Activated T-helper 1 cell treated with anti-CD3 and anti-CD28 coated beads, Interleukin-12 subunit alpha, Interleukin-12 subunit beta, Interleukin-2, Interleukin-4 antibody, amounts not matched to agents 30 ng/mL and 10 ng/mL and 1 ng/mL, durations not matched to agents 14 hours and 24 hours and 36 hours (primary cell): ENCODE measurements at places on chromosomes 5 and 9. TPM values are rescaled to one million over a fixed set of nuclear protein-coding genes. Genes with fewer than 3 reads are reported as not detected.
A peak's percentile ranks its signal among the peaks of the same experiment; 100 is the strongest.

DNA sequence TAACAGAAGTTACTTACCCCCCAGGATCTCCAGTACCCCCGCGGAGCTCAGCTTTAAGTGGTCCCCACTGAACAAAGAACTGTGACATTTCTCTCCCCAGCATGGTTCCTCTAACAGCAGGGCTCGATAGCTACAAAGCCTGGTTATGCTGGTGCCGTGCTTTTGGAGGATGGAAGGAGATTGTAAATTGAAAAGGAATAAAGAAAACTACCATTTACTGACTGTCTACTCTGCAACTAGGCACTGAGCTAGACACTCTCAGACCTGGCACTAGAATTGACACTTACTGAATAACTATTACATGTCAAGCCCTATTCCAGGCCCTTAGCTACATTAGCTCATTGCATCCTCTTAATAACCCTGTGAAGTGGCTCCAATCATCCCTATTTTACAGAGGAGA lies 145.3 kb downstream of the TTLL11 start:
- no peaks in the 10 kb centered on the region for H3K4me1 ChIP-seq
- peaks cover 5% of the 10 kb centered on the region for H3K27me3 ChIP-seq
- H3K27ac ChIP-seq: no peak overlapping the region
- no peaks in the 10 kb centered on the region for H3K36me3 ChIP-seq
- no peak overlapping the region for H3K4me3 ChIP-seq
- DNase-seq: no peak

MARCOL gene
- total RNA-seq: not detected in 2 replicates

ENG gene
- 32.2 and 33.0 TPM in 2 replicates for total RNA-seq

DNA sequence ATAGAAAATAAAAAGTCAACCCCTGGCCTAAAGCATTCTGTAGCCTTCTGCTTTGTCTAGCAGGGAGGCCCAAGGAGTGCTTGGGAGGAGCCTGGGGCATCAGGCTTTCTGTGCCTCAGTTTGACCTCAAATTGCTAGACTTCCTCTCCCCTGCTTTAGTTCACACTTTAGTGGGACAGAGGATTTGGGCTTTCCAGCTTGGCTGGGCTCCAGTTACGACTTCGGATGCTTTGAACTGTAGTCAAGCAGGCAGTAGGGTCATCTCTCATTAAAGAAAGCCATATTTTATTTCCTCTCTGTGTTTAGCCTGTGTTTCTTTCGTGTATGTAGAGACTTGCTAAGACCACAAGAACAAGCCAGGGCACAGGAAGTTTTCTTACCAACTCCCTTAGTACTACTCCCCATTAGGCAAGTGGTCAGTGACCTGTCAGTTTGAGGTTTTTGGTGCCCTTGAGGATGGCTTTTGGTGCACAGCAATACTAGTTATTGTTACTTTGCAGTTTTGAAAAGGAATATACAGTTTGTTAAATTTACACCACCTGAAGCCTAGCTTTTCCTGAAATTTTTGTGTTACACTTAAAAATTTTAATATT lies 334.7 kb downstream of the NDUFS4 start:
- H3K4me1 ChIP-seq: no peaks in the 10 kb centered on the region
- no peaks in the 10 kb centered on the region for H3K27me3 ChIP-seq
- H3K36me3 ChIP-seq: no peaks in the 10 kb centered on the region
- H3K27ac ChIP-seq: no peak overlapping the region

GRCh38 chr5:136066661-136067271 lies 38.0 kb downstream of the TGFBI start:
- no peaks in the 10 kb centered on the region for H3K36me3 ChIP-seq
- no peak for DNase-seq
- no peak overlapping the region for H3K27ac ChIP-seq
- H3K4me3 ChIP-seq: no peak overlapping the region
- no peaks in the 10 kb centered on the region for H3K4me1 ChIP-seq

- H3K27me3 ChIP-seq: peaks cover 43% of the 10 kb centered on the region
- H3K27ac ChIP-seq: no peak overlapping the region
- peaks cover 3% of the 10 kb centered on the region for H3K36me3 ChIP-seq
- no peak for DNase-seq
- peak overlapping the region; percentile 71 for H3K4me3 ChIP-seq
Measured at GRCh38 chr9:121268598-121268850, 562 bp downstream of the GSN start.

DNA sequence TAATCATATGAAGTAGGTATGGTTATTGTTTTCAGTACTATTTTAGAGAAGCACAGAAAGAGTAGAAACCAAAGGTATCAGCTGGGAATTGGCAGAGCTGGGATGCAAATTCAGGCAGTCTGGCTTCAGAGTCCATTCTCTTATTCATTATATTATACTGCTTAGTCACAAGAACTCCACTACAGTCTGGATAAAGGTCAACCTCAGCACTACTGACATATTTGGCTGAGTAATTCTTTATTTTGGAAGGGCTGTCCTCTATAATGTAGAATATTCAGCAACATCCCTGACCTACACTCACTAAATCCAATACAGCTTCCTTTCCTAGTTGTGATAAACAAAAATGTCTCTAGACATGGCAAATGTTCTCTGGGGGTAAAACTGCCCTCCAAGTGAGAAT lies 37.6 kb downstream of the PTGER4 start:
- H3K27me3 ChIP-seq: no peaks in the 10 kb centered on the region
- peaks cover 10% of the 10 kb centered on the region for H3K4me1 ChIP-seq
- H3K4me3 ChIP-seq: no peak overlapping the region
- H3K27ac ChIP-seq: no peak overlapping the region
- DNase-seq: no peak

DNA sequence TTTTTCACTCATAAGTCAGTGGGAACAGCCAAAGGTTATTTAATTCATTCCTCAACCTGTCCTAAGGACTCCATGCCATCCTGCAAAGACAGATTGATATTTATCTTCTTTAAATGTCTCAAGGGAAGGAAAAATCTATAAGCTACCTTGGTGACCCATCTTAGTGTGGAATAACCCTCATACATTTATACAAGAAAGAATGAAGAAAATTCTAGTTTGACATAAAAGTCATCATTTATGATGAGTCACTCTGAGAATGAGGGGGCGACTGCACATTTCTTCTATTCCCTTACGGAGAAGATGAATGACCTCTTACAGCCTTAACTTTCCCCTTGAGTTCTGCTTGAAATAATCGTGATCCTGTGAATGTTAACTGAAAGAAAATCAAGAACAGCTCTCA lies 26.8 kb upstream of the NUDT12 start:
- no peak overlapping the region for H3K27ac ChIP-seq
- peaks cover 2% of the 10 kb centered on the region for H3K27me3 ChIP-seq
- no peak overlapping the region for H3K4me3 ChIP-seq
- no peak for DNase-seq
- H3K36me3 ChIP-seq: no peaks in the 10 kb centered on the region

DNA sequence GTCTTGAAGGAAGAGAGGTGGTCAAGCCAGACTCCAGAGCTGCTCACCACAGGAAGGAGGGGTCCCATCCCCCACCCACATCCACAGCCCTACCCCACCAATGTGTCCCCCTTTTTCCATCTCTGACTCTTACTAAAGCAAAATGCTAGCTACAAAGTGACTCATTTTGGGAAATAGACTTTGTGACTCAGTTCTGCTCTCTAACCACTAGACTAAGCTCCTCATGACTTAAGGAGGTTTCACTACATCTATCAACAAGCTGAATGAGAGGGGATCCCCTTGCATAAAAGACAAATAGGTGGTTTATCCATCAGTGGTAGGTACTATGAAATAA lies 35.1 kb upstream of the ADRB2 start:
- no peaks in the 10 kb centered on the region for H3K36me3 ChIP-seq
- H3K4me1 ChIP-seq: peaks cover 31% of the 10 kb centered on the region
- no peak overlapping the region for H3K4me3 ChIP-seq
- no peak for DNase-seq

HEMGN gene
- 0.24 and 0.31 TPM in 2 replicates for total RNA-seq

DNA sequence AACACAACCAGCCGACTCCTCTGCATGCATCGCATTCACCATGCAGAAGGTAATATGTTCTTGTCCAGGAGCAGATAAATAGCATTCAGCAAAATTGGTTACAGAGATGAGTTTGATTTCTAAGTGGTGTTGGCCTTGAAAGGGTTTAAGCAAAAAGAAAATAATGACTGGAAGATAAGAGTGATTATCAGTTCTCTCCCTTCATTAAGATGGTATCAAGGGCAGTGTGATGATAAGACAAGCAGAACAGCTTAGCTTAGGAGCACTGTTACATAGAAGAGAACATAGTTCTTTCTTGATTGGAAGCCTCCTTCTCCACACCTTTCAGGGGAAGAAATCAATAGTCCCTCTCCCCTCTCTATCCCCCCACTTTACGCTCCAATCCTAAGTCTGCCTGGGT lies 121.5 kb downstream of the GALNT10 start:
- peaks cover 39% of the 10 kb centered on the region for H3K4me1 ChIP-seq
- peaks cover 16% of the 10 kb centered on the region for H3K36me3 ChIP-seq
- no peak overlapping the region for H3K27ac ChIP-seq
- no peak for DNase-seq
- no peak overlapping the region for H3K4me3 ChIP-seq
- H3K27me3 ChIP-seq: no peaks in the 10 kb centered on the region

DNA sequence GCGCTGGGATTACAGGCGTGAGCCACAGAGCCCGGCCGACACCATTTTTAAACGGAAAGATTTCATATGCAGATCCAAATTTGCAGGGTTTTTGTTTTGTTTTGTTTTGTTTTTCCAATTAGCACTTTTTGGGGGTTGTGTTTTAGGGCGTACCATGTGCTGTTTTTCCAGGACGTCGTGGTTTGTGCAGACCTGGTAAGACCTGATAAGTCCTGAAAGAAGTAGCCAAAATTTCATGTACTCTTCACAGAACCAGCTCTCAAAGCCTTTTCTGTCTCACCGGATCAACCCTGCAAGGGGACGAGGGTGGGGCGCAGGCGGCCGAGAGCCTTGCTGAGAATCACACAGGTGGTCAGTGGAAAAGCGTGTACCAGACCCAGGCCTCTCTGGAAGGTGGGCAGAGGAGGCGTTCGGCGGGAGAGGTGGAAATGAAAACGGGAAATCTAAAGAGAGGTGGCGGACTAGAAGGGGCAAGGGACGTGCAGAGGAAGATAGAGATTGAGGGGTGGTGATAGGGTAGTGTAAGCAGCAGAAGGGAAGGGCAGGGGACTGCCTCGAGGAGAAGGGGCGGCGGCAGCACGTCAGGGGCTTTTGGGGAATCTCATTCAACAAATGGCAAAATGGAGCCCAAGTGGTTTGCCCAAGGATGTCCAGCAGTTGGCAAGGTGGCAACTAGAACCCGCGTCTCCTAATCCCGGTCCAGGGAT lies 1.1 kb upstream of the FAF2 start:
- H3K4me1 ChIP-seq: peaks cover 34% of the 10 kb centered on the region
- DNase-seq: peak; percentile 5
- peaks cover 8% of the 10 kb centered on the region for H3K27me3 ChIP-seq
- peak overlapping the region; percentile 96 for H3K27ac ChIP-seq

DNA sequence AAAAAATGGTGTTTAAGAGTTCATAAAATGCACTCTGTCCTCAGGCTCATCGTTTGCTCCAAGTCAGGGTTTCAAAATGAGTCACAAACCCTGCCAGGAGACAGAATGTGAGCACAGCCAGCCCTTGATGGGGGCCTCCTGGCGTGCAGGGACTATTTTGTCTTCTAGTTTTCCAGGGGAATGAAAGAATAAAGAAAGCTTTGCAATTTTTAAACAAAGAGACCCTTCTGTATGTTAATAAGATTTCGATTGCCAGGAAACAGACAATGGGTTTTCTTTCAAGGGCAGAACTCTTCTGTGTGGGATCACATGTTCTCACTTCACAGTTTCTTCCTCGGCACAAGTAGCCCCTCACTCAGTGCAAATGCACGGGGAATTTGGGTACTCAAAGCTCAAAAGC lies 121.4 kb upstream of the C6 start:
- H3K36me3 ChIP-seq: no peaks in the 10 kb centered on the region
- H3K27ac ChIP-seq: no peak overlapping the region
- H3K4me1 ChIP-seq: no peaks in the 10 kb centered on the region
- H3K4me3 ChIP-seq: no peak overlapping the region

ZCCHC10 gene
- 37.6 and 41.7 TPM in 2 replicates for total RNA-seq

DNA sequence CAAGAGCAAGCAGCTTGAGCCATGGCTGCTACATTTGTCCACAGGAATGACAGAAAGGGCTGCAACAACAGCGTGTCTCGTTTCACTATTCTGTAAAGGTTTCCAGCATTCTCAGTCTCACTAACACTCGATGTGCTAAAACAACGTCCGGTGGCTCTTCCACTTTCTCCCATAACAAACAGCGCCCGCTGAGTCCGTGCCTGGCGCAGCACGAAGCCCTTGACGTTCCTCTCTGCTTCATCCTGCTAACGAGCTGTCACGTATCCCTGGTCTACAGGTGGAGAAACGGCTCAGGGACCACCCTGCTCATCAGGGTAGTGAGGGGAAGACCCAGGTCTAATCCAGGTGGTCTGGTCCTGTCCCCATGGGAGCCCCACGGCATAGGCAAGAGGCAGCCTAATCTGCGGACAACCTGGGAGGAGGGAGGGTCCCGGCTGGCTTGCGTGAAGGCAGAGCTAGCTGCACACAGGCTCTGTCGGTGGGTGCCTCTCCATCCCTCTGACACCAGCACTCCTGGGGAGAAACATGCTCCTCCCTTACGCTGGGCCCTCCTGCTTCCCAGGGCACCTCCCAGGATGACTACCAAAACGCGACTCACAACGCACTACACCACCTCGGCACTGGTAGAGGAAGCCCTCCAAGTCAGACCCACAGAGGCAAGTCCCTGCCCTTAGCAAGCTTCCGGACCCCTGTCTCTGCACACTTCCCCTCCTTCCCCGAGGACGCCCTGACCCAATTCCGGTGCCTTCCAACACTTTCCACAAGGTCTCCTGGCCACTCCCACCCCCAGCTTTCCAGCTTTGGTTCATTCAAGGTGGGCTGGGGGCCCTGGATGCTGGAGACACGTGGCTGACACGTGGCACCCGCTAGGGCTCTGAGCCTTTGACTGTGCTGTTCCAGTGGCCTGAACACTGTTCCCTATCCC lies 43.3 kb downstream of the VAV2 start:
- H3K4me3 ChIP-seq: no peak overlapping the region
- H3K27me3 ChIP-seq: no peaks in the 10 kb centered on the region
- H3K36me3 ChIP-seq: no peaks in the 10 kb centered on the region

TMOD1 gene
- total RNA-seq: 0.81 and 0.86 TPM in 2 replicates

DNA sequence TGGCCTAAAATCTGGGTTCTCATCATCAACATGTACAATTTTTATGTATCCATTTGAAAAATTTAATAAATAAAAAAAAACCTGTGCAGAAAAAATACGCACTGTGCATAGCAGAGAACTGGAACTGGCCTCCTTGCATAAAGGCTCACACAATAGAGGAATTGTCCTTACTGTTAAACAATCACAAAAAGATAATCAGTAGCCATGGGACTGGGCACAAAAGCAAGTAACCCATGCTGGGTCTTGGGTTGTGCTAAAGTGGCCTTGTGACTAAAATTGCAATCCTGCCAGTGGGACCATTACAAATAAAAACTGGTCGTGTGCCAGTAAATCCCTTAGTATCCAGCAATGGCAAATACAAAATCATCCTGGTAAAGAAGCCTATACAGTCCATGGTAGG lies 1646.6 kb downstream of the MAT2B start:
- no peaks in the 10 kb centered on the region for H3K27me3 ChIP-seq
- no peak overlapping the region for H3K27ac ChIP-seq
- no peaks in the 10 kb centered on the region for H3K4me1 ChIP-seq
- no peaks in the 10 kb centered on the region for H3K36me3 ChIP-seq

GABRA1 gene
- not detected in 2 replicates for total RNA-seq
